SIG-M5 (cell line): ENCODE measurements at places on chromosomes 11 and 22.
A peak's percentile ranks its signal among the peaks of the same experiment; 100 is the strongest.

DNA sequence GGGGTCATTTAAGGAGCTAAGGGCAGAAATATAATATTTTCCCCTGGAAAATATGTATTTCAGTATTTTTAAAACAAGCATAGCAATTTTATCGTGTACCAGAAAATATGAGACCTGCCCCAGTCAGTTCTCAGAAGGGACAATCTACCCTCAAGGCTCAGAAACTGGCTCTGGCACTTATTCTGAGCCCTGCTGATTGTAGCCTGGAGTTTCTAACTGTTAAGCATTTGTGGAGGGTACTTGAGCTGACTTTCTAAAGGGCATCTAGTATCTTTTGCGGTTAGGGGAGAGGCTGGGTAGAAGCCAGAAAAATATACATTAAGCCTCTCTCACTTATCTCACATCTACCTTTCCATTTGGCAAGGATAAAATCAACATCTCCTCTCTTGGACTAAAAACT is 71.3 kb upstream of the FSHB start:
- no peak for DNase-seq

- no peak for DNase-seq
Measured at GRCh38 chr11:131070365-131070764, 154.1 kb upstream of the SNX19 start.

- DNase-seq, result no peak
Measured at GRCh38 chr11:74636630-74637184, 44.3 kb downstream of the POLD3 start.

DNA sequence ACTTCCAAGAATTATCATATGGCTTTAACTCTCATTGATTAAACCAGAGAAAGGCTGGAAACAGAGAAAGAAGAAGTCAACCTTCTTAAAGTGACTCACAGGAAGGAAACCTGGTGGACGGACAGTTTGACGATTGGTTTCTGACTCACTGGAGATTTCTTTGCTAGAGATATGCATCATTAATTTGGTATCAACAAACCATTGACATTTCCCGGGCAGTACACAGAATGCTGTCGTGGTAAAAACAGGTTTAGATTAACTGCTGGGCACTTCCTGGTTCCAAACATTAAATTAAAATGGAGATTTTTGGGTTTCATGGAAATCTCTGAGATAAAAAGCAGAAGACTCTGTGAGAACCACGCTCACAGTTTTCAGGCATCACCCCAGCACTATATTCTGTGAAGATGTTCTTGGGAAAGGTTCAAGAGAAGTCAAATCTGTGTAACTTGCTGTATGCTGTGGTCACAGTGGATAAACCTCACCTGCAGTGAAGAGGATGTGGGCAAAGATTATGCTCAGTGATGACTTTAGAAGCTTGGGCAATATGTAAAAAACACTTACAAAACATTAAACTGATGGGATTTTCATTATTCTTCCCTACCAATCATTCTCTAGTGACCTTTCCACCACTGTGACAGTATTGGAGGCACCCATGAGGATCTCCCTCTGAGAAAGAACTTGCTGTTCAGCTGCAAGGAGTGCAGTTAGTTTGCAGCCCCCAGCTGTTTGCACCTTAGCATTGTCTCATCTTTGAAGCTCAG is 61.1 kb upstream of the CD44 start:
- no peak for DNase-seq

DNA sequence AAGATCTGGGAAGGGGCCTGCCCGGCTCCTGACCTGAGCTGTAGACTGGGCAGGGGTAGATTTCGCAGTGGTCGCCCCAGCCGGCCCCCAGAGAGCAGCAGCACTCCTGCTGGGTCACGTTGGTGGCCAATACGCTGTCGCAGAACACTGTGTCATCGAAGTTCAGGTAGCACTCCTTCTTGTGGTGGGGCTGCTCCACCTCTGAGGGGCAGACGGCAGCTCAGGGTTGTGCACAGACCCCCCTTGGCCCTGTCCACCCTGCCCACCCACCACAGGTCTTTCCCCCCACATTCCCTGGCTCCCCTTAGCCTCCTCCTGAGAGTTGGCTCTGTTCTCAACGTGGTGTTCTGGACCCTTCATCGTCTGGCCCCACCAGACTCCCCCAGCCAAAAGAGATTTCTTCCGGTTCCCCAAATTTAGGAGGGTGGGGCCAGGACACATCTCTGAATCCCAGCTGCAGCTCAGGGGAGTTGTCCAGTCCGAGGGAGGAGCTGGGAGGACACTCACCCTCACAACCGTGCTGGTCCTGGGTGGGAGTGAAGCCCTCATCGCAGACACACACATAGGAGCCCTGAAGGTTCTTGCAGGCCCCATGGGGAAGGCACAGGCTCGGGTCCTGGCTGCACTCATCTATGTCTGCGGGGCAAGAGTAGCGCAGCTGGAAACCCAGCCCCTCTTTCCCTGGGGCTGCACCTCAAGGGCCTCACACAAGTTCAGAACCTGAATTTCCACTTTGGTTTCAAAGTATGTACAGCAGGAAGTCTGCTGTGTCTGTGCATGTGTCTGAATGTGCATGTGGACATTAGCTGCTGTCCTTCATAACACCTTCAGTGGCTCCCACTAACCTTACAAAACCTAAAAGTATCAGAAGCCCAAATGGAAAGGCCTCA is 16.5 kb downstream of the SCYL1 start:
- no peak for DNase-seq

DNA sequence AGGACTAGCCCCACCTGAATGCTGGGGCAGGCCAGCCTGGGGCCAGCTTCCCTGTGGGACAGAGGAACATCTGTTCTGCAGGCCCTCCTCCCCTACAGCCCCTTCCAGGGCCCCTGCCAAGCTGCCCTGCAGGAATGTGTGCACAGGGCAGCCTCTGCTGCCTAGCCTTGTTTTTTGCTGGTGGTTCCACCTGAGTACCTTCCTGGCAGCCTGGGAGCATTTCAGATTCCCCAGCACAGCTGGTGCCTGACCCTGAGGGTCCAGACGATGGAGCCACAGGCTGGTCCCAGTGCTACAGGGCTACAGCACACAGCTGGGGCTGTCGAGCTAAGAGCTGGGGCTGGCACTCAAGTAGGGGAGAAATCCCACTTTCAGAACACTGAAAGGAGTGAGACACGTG is 22.3 kb upstream of the GPR83 start:
- no peak for DNase-seq

GRCh38 chr11:46336563-46337180 is 10.6 kb upstream of the DGKZ start:
- DNase-seq, result peak; percentile 79

GRCh38 chr11:45502226-45502545 is 163.2 kb downstream of the CHST1 start:
- no peak for DNase-seq

DNA sequence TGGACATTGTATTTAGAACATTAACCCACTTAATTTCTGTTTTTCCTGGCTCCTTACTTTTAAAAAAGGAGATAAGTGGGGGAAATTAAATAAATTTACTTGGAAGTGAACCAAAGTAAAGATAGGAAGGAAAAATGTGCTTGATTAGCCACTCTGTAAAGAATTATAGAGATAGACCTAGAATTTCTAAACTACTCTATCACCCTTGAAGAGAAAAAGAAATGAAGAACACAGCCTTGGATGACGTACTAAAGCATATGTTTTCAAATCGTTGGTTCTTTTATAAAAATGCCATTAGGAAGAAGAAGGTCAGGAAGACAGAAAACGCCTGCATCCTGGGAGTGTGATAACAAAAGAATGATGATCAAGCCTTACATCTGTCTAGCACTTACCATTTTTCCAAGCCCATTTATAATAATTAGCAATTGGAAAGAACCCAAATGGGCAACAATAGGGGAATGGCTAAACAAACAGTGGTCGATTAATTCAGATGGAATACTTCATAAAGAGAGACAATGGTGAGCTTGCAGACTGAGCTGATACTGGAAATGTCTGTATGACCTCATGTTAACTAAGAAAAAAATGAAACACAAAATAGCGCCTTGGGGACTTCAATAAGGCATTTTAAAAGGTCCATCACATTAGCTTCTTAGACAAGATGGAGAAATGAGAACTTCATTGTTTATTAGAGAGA is 81.0 kb upstream of the LRRC55 start:
- DNase-seq, result no peak

- DNase-seq, result no peak
Measured at GRCh38 chr11:70692131-70692530, 293.8 kb downstream of the CTTN start.

GRCh38 chr11:47305734-47306483 is 36.0 kb downstream of the MADD start:
- DNase-seq, result no peak

- no peak for DNase-seq
Measured at GRCh38 chr11:94521684-94522083, 9.4 kb downstream of the C11orf97 start.

DNA sequence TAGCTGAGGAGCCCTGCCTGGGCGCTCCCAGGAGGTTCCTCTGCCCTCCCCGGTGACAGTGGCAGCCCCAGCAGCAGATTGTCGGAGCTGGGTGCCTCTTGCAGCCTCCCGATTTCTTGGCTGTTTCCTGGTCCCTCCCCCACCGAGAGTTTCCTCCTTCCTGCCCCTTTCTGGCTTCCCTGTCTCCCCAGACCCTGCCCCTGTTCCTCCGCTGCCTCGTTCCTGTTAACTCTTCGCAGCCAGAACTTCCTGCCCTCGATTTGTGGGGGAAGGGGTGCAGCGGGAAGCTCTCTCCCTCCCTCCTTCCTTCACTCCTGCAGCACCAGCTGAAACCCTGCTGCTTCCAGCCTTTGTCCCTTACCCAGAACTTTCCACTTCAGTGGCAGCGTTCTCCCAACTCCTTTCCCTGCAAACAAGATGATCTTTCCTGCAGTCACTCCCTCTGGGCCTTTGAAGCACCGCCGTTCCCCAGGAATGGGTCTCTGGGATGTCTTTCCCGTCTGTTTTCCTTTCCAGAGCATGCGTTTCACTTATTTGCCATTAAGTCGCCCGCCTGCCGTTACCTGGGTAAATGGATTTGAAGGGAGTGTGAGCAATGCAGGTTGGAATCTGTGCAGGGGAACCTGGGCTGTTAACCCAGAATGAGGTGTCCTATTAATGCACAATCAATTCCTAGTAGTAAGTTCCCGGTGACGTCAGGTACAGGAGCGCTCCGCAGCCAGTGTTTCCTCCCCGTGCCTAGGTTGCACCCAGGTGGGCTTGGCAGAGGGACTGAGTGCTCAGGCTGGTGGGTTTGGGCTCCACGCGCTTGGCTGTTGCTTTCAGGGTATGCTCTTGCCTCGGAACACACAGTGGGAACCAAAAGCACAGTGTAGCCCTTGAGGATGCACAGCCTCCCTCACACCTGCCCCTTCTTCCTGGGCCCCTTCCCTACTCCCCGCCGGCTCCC is 4.3 kb downstream of the GRK2 start:
- peak; percentile 32 for DNase-seq

- no peak for DNase-seq
Measured at GRCh38 chr11:81449588-81450156, 1284.0 kb downstream of the FAM181B start.

- DNase-seq, result no peak
Measured at GRCh38 chr22:43529461-43529860, 117.6 kb downstream of the MPPED1 start.

GRCh38 chr11:96205460-96205809 is 137.6 kb downstream of the MAML2 start:
- no peak for DNase-seq

DNA sequence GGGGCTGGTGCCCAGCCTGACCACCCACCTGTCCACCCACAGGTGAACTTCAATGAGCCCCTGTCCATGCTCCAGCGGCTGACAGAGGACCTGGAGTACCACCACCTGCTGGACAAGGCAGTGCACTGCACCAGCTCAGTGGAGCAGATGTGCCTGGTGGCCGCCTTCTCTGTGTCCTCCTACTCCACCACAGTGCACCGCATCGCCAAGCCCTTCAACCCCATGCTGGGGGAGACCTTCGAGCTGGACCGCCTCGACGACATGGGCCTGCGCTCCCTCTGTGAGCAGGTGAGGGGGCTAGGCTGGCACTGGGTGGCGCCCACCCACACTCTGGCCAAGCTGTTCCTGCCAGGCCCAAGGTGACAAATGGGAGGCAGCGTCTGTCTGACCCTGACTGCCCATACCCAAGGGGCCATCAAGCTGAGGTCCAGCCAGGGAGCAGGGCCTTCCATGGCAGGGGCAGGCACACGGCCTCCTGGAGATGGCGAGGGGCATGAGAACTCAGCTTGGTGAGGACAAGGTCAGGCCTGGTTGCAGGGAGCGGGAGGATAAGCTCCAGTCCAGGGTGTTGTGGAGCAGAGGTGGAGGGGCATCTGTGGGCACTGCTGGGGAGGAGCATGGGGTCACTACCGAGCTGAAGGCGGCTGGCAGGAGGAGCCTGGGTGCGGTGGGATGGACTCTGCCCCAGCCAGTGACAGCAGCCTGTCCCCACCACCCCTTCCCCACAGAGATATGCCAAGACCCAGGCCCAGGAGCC is 77.7 kb downstream of the MORC2 start:
- DNase-seq, result no peak

DNA sequence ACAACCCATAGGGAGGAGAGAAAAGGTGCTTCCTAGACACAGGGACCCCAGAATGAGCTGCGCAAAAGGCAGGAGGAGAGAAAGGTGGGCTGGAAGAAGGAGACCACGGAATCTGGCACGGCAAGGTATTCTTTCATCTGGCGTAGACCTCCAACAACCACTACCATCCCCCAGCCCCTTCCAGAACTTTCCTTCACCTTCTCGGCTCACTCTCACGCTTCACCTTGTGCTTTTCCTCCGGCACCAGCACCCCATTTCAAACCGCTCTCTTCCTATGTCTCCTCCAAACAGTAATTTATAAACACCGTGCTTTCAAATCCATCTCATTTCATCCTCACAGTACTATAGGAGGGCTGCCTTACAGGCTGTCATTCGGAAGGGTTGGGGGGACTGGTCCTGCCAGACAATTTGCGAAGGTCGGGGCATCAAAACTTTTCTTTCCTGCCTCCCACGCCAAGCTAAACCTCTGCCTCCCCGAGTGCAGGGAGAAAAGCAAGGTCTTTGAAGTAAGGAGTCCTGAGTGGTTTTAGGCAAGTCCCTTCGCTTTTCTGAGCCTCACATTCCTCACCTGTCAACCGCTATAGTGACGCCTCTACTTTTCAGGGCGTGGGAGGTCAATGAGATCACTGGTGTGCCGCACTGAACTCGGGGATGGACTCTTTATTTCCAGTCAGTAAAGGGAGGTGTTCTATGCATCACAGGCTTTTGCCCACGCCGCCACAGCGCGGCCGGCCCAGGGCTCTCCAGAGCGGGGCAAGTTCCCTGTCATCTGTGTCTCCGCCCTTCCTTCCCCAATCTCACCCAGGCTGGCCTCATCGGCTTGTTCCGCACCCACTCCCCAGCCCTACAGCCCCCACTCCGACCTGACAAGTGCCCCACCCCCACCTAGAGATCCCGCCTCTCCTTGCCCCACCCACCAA is 800 bp downstream of the KCTD21 start:
- peak; percentile 49 for DNase-seq

GRCh38 chr22:19361501-19362103 is 69.9 kb downstream of the HIRA start:
- peak; percentile 20 for DNase-seq

DNA sequence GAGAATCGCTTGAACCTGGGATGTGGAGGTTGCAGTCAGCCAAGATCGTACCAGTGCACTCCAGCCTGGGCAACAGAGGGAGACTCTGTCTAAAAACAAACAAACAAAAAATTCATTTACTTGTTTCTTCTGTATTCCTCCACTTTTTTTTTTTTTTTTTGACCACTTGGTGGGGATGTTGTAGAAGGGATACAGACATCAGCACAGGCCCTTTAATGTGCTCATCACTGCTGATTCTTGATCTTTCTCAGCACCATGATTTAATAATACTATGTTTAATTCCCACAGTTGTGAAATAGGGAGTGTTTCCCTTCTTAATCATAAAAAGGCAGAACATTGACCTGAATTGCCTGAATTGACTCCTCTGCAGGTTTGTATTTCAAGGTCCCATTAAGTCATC is 4.5 kb downstream of the TTC9C start:
- DNase-seq, result no peak
